ENCODE measurements at places on chromosomes 3 and 15. TPM values are rescaled to one million over a fixed set of nuclear protein-coding genes. Genes with fewer than 3 reads are reported as not detected.

DNA sequence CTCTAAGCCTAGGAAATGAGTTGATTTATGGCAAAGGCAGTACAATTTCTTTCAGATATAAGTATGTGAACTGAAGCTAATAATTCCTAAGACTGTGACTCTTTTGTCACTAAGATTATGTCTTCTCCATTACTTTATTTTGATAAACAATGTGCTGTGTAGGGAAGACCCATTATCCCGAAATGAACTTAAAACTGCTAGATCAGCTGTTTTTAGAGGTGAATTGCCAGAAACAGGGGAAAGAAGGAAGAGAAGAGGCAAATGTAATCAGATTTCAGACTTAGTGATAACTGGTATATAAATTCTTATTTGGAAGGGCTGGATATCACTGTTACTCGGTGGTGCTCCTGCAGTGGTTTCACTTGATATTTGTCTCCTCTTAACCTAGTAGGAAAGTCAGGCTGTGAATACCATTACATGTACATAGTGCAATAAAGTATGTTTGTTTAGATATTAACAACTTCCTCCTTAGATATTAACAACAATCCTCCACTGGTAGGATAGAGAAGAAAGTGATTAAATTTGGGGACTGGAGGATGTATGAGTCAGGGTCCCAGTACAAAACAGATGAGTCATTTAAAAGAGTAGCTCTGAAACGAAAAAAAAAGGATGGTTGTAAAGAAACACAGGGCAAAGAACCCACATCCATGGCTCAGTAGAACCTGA, 338.5 kb upstream of the KCNH8 start:
- H3K27ac ChIP-seq, result no peak overlapping the region
- DNase-seq, result no peak
- no peaks in the 10 kb centered on the region for H3K4me1 ChIP-seq
- peaks cover 3% of the 10 kb centered on the region for H3K36me3 ChIP-seq

GRCh38 chr15:83323296-83323711, 38.8 kb upstream of the BNC1 start:
- no peaks in the 10 kb centered on the region for H3K27me3 ChIP-seq
- H3K4me3 ChIP-seq, result no peak overlapping the region
- no peak for DNase-seq
- H3K27ac ChIP-seq, result no peak overlapping the region

- peak overlapping the region; percentile 24 for H3K27ac ChIP-seq
- no peaks in the 10 kb centered on the region for H3K36me3 ChIP-seq
- no peak overlapping the region for H3K4me3 ChIP-seq
- DNase-seq, result no peak
Measured at GRCh38 chr3:159609625-159610024, 379.0 kb upstream of the IL12A start.

C3orf20 gene
- not detected for total RNA-seq

GRCh38 chr3:167992381-167992780, 103.3 kb downstream of the GOLIM4 start:
- H3K27me3 ChIP-seq, result no peaks in the 10 kb centered on the region
- H3K27ac ChIP-seq, result no peak overlapping the region
- DNase-seq, result no peak
- H3K36me3 ChIP-seq, result no peaks in the 10 kb centered on the region

DNA sequence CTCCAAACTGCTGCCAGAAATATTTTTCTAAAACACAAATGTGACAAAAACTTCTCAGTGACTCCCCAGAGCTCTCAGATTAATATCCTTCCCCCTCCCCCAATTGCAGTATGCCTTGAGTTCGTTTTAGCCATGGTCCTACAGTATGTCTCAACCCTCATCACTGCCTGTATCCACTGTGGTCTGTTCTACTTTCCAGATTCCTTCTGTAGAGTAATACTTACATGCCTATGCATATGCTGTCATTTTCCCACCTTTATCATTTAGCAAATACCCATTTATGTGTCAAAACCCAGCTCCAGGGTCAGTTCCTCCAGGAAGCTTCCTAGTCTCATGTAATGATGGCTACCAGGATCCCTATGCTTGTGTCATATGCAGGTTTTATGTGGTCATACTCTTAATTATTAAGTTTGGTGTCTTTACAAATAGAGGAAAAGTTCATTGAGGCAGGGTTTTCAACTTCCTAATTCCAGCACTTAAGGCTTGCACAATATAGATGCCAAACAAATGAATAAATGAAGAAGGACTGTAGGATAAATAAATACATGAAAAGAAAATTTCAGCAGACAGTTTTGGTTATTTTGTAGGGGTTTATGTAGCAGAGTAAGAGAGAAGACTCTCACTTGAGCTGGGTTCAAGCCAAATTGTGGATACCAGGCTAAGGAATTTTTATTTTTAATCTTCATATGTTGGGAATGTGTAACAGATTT, 170.8 kb downstream of the ALCAM start:
- H3K4me1 ChIP-seq, result peaks cover 5% of the 10 kb centered on the region
- H3K27ac ChIP-seq, result no peak overlapping the region
- no peaks in the 10 kb centered on the region for H3K36me3 ChIP-seq
- DNase-seq, result no peak

All from neural crest cell (in vitro differentiated cells).